Pulmonary artery endothelial cell (primary cell): ENCODE measurements at places on chromosomes 3 and 15. TPM values are rescaled to one million over a fixed set of nuclear protein-coding genes. Genes with fewer than 3 reads are reported as not detected.

- no peak for DNase-seq
Observed at GRCh38 chr3:58737644-58738043, 71.1 kb upstream of the FAM3D start.

DNA sequence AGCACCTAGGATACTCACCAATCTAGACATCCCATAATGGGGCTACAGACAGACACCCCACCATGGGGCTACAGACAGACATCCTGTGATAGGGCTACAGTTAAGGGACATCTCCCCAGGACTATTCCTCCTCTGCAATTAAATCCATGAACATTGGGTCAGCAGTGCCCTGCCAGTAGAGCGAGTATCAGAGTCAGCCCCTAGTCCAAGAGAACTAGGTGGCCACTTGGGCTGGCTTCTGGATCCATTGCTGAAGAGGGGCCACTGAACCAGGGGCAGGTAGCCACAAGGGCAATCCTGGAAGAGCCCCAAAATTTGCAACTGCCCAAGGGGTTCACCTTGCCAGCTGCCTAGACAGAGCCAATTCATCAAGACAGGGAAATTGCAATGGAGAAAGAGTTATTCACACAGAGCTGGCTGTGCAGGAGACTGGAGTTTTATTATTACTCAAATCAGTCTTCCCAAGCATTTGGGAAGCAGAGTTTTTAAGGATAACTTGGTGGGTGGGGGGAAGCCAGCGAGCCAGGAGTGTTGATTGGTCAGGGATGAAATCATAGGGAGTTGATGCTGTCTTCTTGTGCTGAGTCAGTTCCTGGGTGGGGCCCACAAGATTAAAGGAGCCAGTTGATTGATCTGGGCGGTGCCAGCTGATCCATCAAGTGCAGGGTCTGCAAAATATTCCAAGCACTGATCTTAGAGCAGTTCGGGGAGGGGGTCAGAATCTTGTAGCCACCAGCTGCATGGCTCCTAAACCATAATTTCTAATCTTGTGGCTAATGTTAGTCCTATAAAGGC lies 170.2 kb upstream of the SMAD3 start:
- DNase-seq: no peak

- DNase-seq: no peak
Observed at GRCh38 chr3:107366766-107367165, 10.5 kb upstream of the CCDC54 start.

DNA sequence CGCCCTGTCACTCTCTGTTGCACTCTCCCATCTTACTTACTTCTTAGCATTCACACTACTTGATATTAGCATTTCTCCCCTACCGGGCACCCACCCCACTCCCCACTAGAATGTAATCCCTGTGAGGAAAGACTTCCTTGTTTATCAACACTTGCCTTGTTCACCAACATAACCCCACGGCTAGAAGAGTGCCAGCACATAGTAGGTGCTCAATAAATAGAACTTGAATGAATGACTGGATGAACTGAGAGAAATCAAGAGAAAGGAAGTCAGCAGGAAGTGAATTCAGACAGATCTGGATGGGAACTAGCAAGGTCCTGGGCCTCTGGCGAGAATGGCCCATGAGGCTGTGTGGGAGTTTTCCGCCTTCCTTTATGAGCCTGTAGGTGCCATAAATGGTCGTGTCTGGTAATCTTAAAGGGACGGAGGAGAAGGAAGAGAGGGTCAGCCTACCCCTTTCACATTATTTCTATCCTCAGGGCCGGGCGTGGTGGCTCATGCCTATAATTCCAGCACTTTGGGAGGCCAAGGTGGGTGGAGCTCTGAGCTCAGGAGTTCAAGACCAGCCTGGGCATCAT lies 42.4 kb upstream of the HERC1 start:
- no peak for DNase-seq

DNA sequence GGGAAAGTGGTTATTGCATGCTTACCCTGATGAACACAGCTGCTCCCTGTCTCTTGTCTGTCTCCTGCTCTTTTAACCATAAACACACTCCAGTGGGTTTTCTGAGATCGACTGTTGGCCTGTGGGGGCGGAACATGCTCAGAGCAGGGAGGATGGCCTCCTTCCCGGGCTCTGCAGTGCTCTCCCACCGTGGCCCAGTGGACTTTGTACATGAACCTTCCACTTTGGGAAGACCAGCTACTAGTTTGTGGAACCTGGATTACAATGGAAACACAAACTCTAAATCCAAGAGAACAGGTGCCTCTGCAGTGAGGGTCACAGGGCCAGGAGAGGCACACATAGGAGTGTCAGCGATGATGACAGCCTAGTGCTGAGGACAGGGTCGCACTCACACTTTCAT lies 56.5 kb downstream of the KLF13 start:
- DNase-seq: no peak

DNA sequence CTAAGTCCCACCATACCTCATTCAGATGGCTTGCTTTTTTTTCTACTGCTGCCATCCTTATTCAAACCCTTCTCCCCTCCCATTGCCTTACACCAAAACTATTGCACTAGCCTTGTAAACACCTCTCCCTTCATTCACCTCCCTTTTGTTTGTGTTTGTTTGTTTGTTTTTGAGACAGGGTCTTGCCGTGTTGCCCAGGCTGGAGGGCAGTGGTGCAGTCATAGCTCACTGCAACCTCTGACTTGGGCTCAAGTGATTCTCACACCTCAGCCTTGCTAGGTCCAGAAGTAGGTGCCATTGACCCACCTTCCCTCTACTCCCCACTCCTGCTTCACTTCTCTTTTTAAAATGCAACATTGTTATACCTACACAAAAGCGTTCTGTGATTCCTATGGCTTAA lies 3.0 kb upstream of the STAG1 start:
- DNase-seq: no peak

GRCh38 chr3:108329947-108330346 lies 33.6 kb downstream of the HHLA2 start:
- DNase-seq: no peak

- DNase-seq: no peak
Observed at GRCh38 chr3:67641451-67641850, 13.0 kb downstream of the SUCLG2 start.

DNA sequence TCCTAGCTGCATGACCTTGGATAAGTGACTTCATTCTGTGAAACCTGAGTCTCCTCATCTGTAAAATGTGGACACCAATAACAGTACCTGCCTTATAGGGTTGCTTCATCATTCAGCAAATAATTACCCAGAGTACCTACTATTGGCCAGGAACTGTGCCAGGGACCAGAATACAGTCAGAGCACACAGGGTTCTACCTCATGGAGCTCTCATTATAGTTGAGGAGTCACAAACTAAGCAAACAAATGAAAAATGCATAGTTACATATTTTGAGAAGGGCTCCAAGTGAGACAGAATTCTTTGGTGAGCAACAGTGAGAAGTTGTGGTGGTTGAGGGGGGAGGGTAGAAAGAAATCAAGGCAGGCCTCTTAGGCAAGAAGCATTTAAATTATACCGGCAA lies 308.6 kb upstream of the WNT5A start:
- no peak for DNase-seq

DNA sequence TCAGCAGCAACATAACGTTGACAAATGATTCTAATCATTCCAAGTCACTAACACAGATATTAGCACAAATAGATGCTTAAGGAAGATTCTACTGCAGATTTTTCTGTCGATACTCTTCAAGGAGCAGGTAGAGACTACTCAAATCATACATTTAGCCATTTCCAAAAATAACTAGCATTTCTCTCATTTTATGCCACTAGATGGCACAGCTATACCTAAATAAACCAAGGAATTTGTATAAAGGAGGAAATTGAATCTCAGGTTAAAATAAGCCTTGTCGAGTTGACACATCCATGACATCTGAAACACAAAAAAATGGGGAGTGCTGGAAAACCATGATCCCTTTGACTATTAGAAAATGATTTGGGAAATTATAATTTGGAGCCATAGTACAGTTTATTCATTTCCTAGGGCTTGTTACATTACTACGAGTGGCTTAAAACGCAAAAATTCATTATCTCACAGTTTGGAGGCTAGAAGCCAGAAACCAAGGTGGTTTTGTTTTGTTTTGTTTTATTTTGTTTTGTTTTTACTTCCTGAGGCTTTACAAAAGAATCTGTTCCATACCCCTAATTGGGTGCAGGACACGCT lies 59.5 kb upstream of the STRIT1 start:
- DNase-seq: no peak

DNA sequence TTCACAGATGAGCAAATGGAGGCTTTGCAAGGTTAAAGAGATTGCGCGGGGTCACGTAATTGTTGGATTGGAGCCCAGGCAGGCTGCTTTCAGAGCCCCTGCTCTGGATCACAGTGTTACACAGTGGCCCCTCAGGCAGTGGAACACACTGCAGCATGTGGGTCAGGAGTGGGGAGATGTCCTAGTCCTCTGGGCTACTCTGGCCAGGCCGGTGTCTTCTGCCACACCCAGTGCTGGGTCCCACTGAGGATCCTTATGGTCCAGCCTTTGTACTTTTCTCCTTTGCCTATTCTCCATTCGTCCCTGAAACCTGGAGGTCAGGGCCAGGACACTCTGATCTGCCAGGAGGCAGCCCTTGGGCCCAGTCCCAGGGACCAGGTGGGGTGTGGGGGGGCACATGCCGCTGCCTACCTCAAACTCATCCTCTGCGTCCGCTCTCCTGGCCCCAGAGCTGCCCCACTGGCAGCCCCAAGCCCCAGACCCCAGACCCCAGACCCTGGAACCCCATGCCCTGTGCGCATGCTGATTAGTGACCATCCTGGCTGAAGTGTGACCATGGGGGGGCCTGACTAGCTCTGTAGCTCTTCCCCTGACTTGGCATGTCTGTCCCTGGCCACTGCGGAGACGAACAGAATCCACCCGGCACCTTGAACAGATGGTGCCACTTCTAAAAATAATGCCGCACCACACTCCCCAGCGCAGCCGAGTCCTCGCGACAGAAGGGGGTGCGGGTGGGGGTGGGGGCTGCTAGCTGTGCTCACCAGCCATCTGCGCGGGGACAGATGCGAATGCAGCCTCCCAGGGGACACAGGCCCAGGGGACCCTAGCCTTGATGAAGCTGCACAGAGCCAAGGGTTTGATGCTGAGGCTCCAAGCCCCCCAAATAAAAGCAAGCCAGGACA lies 41.6 kb downstream of the ATP2B2 start:
- DNase-seq: no peak

DNA sequence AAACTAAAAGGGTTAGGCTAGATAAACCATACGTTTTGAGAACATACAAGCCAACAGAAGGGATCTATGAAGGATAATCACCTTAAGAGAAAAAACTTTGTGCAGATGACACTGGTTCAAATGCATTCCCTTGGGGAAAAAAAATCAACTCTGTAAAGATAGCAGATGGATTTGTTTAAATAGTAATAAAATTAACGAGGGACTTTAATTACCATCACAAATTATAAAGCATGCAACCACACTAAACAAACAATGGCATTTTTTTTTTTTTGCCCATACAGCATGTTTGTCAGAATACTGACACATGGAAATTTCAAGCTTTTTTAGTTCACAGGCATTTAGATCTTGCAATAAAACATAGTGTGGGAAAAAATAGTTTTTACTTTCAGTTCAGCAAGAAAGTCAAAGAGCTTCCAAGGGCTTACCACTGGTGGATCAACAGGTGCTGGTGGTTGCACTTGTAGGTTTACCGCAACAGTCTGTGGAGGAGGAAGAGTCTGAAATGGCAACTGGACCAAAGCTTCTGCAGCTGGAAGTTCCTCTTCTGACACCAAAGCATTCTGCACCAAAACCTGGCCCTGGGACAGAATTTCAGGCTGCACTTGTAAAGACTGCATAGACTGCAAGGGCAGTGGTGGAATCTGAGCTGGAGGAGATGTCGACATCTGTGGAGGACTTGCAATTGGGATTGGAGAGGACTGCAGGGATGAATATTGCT lies 53.1 kb downstream of the PHC3 start:
- DNase-seq: no peak

DNA sequence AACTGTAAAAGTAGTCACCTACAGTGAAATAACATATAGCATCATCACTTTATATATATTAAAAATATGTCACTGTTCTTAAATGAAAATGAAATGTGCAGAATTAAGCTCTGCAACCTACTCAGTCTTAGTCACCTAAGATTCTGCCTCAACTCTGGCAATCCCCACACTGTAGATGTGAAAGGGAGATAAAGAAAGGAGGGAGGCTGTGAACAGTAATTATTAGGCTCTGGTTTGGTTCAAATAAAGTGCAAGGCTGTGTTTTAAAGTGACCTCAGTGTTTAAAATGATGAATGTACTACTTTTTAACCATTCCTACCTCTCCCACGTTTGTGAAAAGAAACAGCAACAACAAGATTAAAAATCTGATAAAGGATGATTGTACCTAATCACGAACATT lies 72.2 kb downstream of the ATP8B4 start:
- DNase-seq: no peak

DNA sequence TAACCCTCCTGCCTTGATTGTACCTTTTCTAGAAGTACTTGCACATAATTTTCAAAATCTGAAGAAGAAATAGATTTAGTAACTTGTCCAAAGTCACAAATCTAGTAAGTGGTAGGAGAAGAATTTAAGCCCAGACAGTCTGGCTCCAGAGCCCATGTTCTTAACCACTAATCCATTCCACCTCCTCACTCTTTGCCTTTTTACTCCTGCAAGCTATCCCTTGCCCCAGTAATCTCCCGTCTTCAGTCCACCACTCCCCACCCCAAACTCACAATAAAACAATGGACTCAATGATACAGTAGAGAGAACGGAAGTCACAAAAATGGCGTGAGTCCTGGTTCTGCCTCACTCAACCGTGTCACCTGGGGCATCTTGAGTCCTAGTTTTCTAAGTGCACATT lies 48.7 kb downstream of the SETMAR start:
- no peak for DNase-seq

- no peak for DNase-seq
Observed at GRCh38 chr3:42612928-42613327, 12.4 kb downstream of the NKTR start.

DNA sequence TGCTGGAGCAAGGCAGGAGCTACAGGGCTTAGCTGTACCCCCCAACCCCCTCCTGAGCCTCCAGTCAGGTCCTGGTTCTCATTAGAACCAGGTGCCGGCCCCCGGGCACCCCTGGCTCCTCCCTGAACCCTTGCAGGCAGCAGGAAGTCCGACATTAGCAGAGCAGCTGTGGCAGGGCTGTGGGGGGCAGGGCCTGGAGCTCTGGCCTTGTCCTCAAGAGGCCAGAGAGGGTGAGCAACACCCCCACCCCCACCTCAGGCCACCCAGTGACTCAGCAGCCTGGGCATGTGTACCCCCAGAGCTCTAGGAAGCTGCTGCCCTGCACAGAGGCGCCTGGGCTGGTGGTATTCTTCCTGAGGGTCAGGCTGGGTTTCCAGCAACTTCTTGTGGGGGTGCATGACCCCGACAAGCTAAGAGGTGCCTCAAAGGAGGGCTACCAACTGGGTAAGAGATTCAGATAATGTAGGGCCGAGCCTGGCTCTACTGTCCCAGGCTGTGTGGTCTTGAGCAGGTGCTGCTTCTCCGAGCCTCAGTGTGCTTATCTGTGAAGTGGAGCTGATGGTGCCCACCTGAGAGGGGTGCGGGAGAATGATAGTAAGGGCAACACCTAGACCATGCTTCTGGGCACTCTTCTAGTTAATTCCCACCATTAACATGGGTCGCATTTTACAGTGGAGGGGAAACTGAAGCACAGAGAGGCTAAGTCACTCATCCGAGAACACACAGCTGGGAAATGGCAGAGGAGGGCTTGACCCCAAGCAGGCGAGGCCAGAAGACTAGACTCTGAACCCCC lies 16.0 kb downstream of the H1-8 start:
- no peak for DNase-seq

Gene STRIT1
- total RNA-seq: not detected in 2 replicates

Gene CCDC13
- 0.07 and 0.33 TPM in 2 replicates for total RNA-seq

Gene GCSAM
- total RNA-seq: not detected in 2 replicates

Gene DNASE1L3
- total RNA-seq: 0.07 and 0.20 TPM in 2 replicates

Gene CAV3
- not detected in 2 replicates for total RNA-seq

Gene ATP13A4
- 0.07 TPM in 2 replicates for total RNA-seq

Gene FBXO40
- under 0.01 TPM in 1 of 2 replicates, not detected in the other for total RNA-seq

Gene GNAT1
- total RNA-seq: under 0.01 TPM in 1 of 2 replicates, not detected in the other

Gene TIGIT
- total RNA-seq: not detected in 2 replicates
